Naive B cell (primary cell): ENCODE measurements at places on chromosomes 4 and X.

DNA sequence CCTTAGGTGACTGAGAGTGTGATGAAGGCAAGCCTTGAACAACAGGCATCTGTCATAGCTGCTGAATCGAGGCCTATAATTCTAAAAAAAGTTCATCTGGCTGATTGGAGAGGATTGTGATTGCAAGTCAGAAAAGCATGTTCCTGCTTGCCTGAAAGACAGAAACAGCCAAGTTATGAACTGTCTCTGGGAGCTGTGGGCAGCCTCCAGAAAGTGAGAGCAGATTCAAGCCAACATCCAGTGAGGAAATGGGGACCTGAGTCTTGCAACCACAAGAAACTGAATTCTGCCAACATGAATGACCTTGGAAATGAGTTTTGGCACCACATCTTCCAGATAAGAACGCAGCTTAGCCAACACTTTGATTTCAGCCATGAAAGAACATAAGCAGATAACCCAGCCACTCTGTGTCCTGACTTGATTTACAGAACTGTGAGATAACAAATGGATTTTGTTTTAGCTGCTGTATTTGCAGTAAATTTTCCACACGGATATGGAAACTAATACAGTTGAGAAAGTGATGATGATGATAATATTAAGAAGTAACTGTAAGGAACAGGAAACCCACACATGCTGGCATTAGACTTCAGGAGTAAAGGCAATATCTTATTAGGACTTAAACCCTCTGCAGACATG is 240.3 kb upstream of the NDST3 start:
- no peak for DNase-seq

DNA sequence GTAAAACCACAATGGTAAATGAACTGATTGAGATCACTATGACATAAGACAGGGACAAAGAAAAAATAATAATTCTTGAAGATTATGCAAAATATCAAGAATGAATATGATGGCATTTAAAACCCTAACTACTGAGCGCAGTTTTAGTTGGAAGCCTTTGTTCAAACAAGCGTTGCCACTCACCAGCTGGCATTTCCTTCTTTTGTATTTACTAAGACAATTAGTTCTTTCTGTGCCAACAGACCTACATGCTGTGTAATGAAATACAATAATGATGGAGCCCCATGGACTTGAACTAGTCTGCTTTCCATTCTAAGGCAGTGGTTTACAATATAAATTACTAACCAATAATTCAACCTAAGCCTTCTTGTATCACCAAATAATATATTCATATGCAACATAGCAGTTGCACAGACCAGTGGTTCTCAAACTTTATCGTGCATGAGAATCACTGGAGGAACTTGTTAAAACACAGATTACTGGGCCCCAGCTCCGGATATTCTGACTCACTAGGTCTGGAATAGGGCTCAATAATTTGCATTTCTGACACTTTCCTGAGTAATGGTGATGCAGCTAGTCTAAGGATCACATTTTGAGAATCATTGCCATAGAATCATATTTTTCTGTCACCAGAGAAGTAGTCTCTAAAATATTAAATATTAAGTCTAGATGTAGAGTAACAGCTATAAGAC is 196.4 kb upstream of the MAGEB18 start:
- no peak for DNase-seq

GRCh38 chr4:156193800-156194199 is 240.1 kb upstream of the CTSO start:
- no peak for DNase-seq

GRCh38 chr4:153499005-153499404 is 32.8 kb downstream of the TMEM131L start:
- no peak for DNase-seq

DNA sequence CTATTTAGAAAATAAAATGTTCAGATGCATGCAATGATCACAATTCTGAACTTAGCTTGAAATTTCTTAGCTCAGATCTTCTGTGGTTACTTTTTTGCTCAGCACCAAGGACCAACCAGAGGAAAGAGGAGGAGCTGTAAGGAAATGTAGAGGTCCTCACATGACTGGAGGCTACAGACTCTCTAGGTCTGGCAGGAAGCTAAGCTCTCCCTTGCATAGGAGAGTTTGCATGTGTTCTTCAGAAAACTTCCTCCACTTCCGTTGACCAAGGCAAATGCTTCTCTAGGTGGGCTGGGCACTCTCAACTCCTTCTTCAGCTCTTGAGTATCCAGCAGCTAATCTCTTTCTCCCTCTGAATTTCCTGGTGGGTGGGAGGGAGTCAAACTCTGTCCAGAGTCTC is 119.6 kb downstream of the BTC start:
- no peak for DNase-seq

DNA sequence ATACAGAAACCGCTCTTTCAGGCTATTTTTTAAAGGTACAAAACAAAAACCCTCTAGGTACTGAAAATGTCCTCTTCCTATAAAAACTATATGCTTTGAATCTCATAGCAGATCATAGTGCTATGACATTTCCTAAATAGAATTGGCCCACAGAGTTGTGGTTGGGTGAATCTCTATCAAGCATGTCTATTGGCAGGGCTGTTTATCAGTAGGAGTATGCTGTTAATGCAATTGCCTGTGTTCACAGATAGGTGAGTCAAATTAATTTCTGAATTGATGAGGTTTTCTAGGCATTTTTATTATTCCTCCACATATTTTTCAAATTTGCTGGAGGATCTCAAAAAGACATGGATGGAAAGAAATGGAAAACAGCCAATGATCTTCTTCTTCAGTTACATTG is 73.9 kb downstream of the QRFPR start:
- no peak for DNase-seq

DNA sequence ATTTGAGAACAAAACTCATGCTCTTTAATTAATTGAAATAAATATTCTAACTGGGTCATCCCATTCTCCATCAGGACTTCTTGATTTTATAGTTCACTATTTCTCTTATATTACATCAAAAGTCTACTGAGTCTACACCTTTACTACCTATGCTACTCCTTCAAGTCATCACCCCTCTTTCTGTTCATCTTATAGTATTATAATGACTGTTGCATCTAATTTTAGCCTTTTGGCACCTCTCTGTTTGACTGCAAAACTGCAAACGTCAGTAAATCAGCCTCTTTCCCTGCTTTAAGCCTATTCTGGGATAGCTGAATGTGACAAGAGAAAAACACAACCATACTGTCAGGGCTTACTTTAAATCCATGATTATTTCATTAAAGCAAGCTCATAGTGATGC is 639.1 kb downstream of the GABRG1 start:
- no peak for DNase-seq

- DNase-seq: no peak
Observed at GRCh38 chr4:1813915-1814314, 20.8 kb downstream of the FGFR3 start.

DNA sequence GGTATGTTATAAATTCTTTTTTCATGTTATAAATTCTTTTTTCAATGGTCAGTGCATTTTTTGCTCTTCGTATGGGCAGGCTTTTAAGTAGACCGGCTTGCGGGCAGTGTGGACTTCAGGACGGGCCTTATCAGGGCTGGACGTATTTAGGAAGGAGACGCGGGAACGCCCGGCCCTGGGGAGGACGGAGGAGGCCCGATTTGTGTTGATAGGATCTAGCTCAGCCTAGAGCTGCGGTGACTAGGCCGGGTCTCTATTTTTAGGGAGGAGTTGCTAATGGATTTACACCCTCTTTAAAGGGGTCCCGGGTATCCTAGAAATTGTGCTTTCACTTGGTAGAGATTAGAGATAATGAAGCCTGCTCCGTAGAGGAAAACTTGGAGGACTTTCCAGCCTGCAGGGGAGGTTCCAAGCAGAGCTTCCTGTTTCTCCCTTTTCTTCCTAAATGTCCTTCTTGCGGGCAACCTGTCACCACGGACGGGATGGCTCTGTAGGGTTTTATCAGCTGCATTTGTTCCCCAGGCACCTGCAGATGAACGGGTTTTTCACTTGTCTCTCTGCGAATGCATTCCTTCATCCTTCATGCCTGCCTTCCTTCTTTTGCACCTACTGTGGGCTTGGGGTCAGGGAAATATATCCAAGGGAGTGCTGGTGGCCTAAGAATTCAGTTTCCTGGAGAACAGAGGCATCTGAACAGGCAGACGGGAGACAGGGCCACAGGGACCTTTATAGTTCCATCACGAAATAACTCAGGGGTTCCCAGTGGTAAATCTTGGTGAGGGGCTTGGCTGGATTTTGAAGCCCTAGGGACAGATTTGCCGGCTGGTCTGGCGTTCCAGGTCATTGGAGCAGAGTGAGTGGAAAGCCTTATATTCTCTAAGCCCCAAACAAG is 1.4 kb downstream of the CD99 start:
- DNase-seq: no peak

DNA sequence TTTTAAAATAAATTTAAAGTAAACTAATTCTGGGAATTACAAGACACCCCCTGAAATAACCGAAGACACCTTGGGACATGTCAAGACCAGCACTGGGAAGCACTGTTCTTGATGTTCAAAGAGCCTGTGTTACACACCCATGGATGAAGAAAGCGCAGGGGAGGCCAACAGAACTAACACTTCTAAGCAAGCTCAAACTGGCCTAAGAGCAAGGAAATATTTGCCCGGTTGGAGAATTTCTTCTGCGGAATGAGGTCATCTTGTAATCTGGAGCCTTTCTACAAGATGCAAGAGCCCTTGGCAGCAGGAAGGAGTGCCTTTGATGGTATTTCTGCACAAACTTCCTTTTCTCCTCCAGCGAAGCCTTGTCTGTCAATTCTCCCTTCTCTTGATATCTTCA is 9.3 kb upstream of the EFHC2 start:
- no peak for DNase-seq

DNA sequence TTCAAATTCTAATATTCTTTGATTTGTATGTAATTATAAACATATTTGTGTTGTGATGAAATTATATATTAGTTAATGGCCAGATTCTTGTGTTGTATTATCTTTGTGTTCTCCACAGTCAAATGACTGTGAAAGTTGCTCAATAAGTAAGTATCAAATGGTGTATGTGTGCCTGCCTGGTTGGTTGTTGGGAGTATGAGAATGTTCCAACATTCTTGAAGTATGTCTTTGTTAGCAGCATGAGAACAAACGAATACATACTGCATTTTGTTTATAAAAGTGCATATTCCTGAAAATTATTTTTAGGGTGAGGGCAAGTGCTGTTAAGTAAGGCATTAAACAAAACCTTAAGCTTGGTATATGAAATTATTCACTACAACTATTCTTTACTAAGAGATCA is 16.2 kb downstream of the ARHGEF38 start:
- DNase-seq: no peak

- DNase-seq: no peak
Observed at GRCh38 chrX:50484662-50485061, 14.0 kb upstream of the DGKK start.
